Nasal cavity respiratory epithelium epithelial cell of viscerocranial mucosa (primary cell): ENCODE measurements at places on chromosomes 5 and 9. TPM values are rescaled to one million over a fixed set of nuclear protein-coding genes. Genes with fewer than 3 reads are reported as not detected.

Gene CNTNAP3B
- total RNA-seq, result 3.1 and 9.9 TPM in 2 replicates

Gene INSYN2B
- 0.07 and 1.4 TPM in 2 replicates for total RNA-seq

Gene CDH6
- under 0.01 and 0.14 TPM in 2 replicates for total RNA-seq

Gene RAB3C
- not detected in 2 replicates for total RNA-seq

Gene GABRP
- total RNA-seq, result 1.4 TPM in 1 of 2 replicates, not detected in the other

Gene PTPN3
- 35.2 and 37.9 TPM in 2 replicates for total RNA-seq

Gene IL9
- total RNA-seq, result not detected in 2 replicates

Gene TMEM252
- not detected in 2 replicates for total RNA-seq

Gene MARVELD2
- 42.0 and 53.6 TPM in 2 replicates for total RNA-seq

Gene FOXD1
- 5.2 and 13.0 TPM in 2 replicates for total RNA-seq

Gene C9orf78
- total RNA-seq, result 54.5 and 73.5 TPM in 2 replicates

Gene COL27A1
- total RNA-seq, result 3.1 and 10.5 TPM in 2 replicates

Gene NKD2
- 0.34 and 1.3 TPM in 2 replicates for total RNA-seq

Gene HTR4
- not detected in 2 replicates for total RNA-seq

Gene QRFP
- not detected in 2 replicates for total RNA-seq

Gene C8G
- 0.28 TPM in 1 of 2 replicates, not detected in the other for total RNA-seq

Gene LCP2
- not detected in 2 replicates for total RNA-seq

Gene LMX1B
- total RNA-seq, result under 0.01 and 0.14 TPM in 2 replicates
